Gastrocnemius medialis (tissue), 4 donors: ENCODE measurements at places on chromosomes 4 and X. TPM values are rescaled to one million over a fixed set of nuclear protein-coding genes. Genes with fewer than 3 reads are reported as not detected.

MGAT4D gene
- total RNA-seq = not detected

- DNase-seq = no peak
Observed at GRCh38 chr4:153065276-153065675, 129.2 kb downstream of the FHDC1 start.

GRCh38 chr4:139685180-139685579 lies 19.6 kb downstream of the MGST2 start:
- DNase-seq = no peak

DNA sequence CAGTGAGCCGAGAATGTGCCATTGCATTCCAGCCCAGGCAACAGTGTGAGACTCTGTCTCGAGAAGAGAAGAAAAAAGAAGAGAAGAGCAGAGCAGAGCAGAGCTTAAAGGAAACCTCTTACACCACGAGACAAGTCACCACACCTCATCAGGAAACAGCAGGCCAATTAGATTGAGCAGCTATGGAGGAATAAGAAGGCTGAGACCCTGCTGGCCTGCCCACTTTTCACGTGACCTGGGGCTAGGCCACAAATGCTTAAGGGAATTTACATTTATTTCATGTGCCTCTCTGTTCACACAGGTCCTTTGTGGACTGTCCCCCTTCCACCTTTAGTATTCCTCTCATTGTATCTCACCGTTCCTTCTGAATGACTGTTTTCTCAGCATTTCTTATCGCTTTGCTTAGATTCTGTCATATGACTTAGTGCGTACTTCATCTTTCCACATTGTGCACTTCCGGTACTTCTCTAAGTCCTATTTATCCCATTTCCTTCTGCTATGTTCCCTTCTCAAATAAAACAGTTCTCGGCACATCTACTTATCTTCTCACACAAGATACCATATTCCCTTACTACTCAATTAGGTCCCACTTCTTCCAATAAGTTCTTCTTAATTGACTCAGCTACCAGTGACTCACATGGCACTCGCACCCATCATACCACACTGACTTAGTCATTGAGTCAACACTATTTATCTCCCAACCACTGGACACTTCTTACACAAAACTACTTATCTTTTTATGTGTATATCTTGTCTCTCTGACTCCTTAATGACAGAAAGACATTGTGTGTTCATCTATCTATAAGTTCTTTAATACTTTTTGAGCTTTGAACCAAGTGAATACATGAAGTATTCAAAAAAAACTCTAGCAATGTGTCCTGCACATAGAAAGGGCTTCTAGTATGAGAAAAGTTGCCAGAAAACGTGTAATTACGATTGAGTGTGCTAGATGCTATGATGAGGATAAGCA lies 11.0 kb downstream of the CUL4B start:
- DNase-seq = no peak

GRCh38 chr4:122842984-122843531 lies 16.4 kb downstream of the FGF2 start:
- no peak for DNase-seq

DNA sequence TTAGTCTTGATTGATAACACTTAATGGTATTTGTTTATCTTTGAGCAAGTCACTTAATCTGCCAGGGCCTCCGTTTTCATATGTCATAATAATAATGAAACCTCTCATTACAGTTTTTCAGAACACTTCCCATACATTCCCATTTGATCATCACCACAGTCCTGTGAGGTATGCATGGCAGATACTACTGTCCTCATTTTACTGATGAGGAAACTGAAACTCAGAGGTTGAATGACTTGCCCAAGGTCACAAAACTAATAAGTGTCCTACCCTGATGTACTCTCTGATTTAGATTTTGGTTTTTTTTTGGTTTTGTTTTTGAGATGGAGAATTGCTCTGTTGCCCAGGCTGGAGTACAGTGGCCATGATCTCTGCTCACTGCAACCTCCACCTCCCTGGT lies 25.7 kb downstream of the ZFX start:
- no peak for DNase-seq

KCND1 gene
- 0.92 TPM for total RNA-seq

GRCh38 chr4:118388606-118389005 lies 35.8 kb upstream of the PRSS12 start:
- no peak for DNase-seq

DNA sequence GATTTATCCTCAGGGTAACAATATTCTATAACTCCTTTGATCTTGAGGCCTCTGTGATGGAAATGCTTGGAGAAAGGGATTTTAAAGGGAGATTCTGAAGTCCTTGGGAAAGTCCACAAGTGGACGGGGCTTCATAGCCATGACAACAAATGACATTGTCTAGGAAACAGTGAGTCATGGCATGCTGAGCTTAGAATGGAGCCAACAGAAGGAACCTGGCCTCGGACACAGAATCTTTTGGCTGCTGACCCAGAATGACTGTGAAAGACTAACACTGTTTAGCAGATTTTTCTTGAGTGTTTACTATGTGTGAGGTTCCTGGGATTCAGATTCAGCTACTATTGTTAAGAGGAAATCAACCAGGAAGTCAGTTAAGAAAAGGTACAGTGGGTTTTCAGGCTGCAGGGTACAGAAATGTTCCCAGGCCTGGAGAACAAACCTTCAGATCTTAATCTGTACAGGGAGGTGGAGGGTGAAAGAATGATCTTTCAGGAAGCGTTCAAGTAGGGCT lies 18.1 kb upstream of the CXCL2 start:
- no peak for DNase-seq

- no peak for DNase-seq
Observed at GRCh38 chr4:150609131-150609530, 27.2 kb downstream of the MAB21L2 start.

DNA sequence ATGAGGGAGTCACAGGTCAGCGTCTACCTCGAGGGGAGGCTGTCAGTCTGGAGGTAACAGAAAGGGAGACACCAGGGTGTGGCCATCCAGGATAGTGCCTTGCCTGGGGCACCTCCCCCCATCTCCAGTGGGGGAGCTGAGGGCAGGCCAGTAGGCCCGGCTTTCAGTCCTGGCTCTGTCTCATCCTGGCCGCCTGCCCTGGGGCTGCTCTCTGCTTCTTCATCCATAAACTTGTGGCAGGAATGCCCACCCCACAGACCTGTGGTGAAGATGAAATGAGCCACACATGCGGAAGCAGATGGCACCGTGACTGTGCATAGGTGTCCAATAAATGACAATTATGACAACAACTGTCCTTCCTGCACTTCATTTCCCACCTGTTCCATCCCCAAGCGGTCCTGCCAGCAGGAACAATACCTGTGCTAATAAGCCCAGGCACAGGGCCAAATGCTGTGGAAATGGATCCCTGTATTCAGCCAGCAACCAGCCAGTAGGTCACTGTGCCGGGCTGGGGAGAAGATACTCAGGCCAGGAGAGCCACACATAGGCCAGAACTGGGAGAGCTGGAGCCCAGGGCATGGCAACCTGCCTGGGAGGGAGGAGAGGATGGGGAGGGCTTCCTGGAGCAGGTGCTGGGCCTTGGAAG lies 30.2 kb downstream of the TRO start:
- peak; percentile 48 for DNase-seq

GRCh38 chr4:108345862-108346817 lies 177.4 kb upstream of the LEF1 start:
- no peak for DNase-seq

DNA sequence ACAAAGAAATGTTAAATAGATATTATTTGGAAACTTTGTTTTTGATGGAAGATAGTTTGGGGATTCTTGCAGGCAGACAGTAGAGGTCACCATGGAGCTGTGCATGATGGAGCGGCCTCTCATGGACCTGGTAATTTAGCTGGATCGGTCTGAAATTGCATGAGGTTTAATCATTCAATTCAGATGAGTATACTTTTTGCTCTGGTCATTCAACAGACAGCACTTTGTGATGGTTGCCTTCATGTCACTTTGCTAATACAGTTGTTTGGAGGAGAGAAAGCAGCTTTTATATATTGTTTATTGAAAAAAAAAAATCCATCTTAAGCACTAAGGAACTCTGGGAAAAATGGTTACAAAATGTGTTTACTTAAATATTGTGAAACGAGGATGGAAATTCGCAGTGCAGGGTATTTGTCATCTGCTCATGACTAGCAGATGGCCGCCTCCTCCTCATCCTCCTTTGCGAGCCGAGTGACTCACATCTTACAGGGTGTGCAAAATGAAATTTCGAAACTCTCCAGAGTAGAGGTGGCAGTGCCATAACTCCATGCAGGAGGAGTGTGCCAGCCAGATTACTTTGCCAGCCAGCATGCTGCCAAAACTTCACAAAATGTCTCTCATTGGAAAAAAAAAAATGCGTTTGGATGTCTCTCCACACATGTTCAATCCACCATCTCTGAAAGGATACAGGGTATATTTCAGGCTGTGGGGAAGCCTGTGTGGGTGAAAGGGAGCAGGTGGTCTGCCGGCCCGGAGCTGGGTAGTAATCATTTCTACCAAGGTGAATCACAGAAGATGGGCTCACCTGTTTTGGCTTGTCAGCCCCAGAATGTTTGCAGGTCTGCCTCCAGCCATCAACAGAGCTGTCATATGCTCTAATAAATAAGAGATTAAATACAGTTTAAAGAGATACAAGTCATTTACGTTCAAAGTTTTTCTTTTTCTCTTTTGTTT lies 314.9 kb upstream of the DIPK2B start:
- DNase-seq = peak; percentile 71

DNA sequence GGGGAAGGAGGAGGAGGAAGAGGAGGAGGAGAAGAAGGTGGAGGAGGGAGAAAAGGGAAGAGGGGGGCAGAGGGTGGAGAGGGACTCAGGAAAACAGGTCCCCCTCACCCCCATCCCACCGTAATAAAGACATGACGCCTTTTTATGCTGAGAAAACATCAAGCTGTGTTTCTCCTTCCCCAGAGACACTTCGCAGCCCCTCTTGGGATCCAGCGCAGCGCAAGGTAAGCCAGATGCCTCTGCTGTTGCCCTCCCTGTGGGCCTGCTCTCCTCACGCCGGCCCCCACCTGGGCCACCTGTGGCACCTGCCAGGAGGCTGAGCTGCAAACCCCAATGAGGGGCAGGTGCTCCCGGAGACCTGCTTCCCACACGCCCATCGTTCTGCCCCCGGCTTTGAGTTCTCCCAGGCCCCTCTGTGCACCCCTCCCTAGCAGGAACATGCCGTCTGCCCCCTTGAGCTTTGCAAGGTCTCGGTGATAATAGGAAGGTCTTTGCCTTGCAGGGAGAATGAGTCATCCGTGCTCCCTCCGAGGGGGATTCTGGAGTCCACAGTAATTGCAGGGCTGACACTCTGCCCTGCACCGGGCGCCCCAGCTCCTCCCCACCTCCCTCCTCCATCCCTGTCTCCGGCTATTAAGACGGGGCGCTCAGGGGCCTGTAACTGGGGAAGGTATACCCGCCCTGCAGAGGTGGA lies 45.3 kb upstream of the SHOX start:
- no peak for DNase-seq

GRCh38 chr4:39043861-39044363 lies 11.7 kb upstream of the TMEM156 start:
- DNase-seq = no peak

DNA sequence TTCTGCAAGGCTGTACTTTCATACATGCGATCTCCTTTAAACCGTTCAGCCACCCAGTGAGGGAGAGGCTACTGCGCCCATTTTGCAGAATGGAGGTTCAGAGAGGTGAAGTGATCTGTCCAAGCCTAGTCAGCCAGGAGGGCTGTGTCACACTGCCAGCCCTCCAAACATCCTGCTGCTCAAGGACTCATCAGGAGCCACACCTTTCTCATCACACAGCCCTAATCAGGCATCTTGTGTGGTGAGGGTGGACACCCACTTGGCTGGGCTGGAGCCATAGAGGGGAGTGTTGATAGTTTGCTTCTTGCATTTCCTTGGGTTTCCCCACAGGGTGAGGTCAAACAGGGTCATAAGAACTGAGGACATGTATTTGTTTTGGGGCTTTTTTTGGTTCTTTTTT lies 5.4 kb upstream of the CXCR3 start:
- DNase-seq = no peak

DNA sequence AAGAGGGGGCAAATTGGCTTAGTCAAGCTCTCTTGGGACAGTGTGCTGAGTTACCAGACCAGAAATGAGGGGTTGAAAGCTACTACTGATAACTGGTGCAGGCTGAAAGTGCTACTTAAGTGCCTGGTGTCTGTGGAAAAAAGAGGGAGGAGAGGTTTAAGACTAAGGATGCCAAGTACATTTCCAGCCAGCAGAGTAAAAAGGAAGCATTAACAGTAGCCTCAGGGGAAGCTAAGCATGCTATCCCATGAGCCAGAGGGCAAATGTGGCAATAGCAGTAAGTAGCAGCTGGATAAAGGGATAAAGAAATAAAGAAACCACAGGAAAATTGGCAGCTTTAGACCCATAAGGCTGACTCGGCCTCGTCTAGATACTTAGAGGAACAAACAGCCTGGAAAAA lies 196.3 kb upstream of the MAB21L2 start:
- DNase-seq = peak; percentile 20

MAGEA6 gene
- total RNA-seq = not detected

DNA sequence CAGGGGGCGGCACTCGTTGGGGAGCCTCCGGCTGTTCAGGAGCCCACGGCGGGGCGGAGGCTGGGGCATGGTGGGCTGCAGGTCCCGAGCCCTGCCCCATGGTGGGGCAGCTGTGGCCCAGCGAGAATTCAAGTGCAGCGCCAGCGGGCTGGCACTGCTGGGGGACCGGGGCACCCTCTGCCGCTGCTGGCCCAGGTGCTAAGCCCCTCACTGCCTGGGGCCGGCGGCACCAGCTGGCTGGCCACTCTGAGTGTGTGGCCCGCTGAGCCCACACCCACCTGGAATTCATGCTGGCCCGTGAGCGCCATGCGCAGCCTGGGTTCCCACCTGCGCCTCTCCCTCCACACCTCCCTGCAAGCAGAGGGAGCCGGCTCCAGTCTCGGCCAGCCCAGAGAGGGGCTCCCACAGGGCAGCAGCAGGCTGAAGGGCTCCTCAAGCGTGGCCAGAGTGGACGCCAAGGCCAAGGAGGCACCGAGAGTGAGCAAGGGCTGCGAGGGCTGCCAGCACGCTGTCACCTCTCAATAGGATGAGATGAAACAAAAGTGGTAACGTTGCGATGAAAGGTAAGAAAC lies 464.9 kb downstream of the PCDH7 start:
- no peak for DNase-seq

CLOCK gene
- total RNA-seq = 60.7 TPM

DNA sequence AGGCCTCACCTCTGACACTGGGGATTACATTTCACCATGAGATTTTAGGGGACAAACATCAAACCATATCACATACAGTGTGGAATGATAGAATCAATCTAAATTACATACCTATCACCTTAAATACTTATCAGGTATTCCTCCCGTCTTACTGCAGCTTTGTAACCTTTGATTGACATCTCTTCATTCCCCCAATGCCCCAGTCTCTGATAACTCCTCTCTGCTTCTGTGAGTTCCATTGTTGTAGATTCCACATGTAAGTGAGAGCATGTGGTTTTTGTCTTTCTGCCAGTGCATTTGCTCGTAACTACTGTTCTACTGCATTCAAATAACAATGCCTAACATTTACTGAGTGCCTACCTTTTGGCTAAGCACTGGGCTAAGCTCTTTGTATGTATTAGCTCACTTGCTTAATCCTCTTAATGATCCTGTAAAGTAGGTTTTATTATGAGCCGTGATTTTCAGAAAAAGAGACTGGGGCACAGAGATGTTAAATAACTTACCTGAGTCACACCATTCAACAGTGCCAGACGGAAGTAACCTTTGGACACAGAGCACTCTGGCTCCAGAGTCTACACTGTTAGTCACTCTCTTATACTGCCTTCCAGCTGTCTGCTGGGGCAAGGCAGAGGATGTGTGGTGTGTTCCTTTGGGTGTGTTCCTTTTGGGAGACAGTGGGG lies 63.7 kb upstream of the ESX1 start:
- no peak for DNase-seq

- no peak for DNase-seq
Observed at GRCh38 chr4:139968831-139969230, 185.2 kb downstream of the MAML3 start.

- no peak for DNase-seq
Observed at GRCh38 chr4:128371001-128371777, 83.6 kb upstream of the PGRMC2 start.

- no peak for DNase-seq
Observed at GRCh38 chrX:136755411-136755810, 25.3 kb downstream of the ARHGEF6 start.
